ENCODE measurements at places on chromosomes 1 and 21.

- peak; percentile 43 for DNase-seq
Observed at GRCh38 chr1:209585672-209586071, 2.2 kb downstream of the CAMK1G start.

- DNase-seq: peak; percentile 10
Observed at GRCh38 chr21:23853796-23854379, 1753.4 kb downstream of the MRPL39 start.

DNA sequence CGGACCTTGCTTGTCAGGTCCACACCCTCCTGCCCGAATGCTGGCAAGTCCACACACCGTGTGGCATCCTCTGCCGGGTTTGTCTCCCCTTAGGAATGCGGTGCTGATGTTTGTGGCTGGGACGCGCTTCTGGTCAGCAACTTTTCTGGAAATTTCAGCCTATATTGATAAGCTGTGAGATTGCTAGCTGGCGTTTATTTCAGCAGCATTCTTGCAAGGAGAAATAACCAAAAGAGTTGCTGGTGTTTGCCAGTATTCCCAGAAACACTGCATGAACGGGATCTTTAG lies 601 bp downstream of the CEPT1 start:
- peak; percentile 73 for DNase-seq

GRCh38 chr1:226185141-226186036 lies 1.2 kb downstream of the ACBD3 start:
- DNase-seq: peak; percentile 45

- DNase-seq: no peak
Observed at GRCh38 chr21:31795992-31796391, 64.1 kb upstream of the SCAF4 start.
